ENCODE measurements at places on chromosomes 16 and 17. TPM values are rescaled to one million over a fixed set of nuclear protein-coding genes. Genes with fewer than 3 reads are reported as not detected.
A peak's percentile ranks its signal among the peaks of the same experiment; 100 is the strongest.

Gene DHX40
- total RNA-seq: 47.2 TPM

Gene WNT9B
- total RNA-seq: not detected

Gene KRT9
- total RNA-seq: not detected

- DNase-seq: no peak
Observed at GRCh38 chr17:79942591-79943346, 92.9 kb downstream of the TBC1D16 start.

- DNase-seq: peak; percentile 97
Observed at GRCh38 chr17:18960803-18961511, 9.0 kb downstream of the SLC5A10 start.

DNA sequence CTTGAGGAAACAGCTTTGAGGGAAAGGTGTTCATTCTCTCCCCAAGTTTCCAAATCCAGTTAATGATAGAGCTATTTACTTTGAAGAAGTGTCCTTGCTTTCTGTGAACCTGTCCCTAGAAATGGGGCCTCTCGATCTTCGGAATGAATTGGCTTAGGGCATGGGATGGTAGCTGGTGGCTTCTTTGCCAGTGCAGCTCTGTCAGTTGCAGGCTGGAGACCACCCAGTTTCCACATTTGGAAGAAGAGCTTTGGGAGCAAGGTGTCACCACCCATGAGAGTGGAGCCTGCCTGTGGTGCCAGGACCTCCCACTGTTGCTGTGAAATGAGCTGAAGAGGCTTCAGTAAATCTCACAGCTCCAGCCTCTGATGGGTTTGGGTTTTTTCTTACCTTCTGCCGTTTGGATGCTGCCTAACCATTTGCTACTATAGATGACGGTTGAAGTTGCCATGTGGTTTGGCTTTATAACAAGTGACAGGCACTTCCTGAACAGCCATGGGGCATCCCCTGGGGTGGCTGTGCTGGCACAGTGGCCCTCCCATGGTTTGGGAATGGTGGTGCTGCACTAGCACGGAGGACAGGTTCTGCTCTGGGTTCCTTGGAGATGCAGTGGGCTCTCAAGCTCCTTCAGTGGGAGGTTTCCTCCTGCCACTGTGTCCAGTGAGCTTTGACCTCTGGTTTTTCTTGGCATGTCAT, 19.5 kb upstream of the SLC5A10 start:
- DNase-seq: no peak

- no peak for DNase-seq
Observed at GRCh38 chr17:1644493-1645206, 882 bp downstream of the SCARF1 start.

DNA sequence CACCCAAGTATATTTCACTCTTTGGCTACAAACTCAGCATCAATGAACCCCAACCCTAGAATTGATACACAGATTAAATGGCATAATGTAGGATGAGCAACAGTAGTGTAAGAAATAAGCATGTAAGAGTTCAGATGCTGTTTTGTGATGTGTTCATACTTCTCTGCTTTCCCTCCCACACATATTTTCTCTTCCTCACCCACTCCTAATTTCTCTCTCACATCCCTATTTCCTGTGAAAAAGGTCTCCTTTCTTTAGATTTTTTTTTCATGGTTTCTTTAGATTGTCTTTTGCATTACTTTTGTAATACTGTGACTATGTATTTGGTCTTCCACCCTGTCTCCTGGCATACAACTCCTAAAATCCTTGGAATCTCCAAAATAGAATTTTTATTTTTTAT, 21.7 kb downstream of the CREBBP start:
- DNase-seq: no peak

DNA sequence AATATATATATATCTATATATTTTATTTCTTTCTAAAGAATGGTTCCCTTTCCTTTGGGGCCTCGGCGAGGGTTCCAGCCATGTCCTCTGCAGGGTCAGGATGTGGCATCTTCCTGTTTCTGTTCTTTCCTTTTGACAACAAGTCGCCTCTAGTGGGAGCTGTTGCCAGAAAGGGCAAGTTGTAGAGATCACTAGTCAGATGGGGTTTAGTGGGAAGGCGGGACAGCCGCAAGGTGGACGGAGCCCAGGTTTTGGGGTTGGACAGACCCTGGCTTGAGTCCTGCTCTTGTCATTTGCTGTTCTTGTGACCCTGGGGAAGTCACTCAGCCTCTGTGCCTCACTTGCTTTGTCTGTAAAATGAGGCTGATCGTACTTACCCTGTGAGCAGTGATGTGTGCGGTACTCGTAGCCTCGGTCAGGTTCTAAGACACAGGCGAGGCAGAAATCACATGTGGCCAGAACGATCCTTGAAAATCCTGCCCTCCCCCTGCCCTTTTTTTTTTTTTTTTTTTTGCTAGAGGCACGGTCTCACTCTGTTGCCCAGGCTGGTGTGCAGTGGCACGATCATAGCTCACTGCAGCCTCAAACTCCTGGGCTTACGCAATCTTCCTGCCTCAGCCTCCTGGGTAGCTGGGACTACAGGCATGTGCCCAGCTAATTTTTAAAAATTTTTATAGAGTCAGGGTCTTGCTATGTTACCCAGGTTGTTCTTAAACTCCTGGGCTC, 80.1 kb downstream of the ABCC6 start:
- DNase-seq: peak; percentile 16

GRCh38 chr17:61426482-61427304, 25.5 kb upstream of the TBX4 start:
- DNase-seq: no peak

GRCh38 chr16:57946181-57946801, 24.6 kb downstream of the CNGB1 start:
- no peak for DNase-seq

DNA sequence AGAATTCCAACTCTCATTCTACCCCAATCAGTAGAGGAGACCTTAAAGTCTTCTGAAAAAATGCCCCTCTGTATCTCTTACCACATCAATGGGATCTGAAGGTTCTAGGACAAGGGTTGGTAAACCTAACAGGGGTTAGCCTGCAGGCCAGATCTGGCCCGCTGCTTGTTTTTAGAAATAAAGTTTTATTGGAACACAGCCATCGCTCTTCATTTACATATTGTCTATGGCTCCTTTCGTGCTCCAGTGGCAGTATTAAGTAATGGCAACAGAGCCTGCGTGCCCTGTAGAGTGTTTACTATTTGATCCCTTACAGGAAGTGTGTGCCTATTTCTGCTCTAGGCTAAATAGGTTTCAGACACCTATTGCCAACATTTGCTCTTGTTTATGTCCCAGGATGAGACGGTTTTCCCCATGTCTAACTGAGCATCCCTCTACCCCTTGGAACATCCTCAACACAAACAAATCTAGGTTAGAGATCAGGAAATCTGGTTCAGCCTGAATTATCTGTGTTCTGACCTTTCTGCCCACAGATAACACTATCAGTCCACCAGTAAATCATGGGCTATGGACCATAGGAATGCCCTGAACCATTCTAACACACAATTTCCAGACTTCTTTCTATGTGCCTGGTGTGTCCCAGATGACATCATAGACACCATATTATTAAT, 44.2 kb upstream of the ERCC4 start:
- no peak for DNase-seq
